ENCODE measurements at places on chromosomes 6 and 20.
A peak's percentile ranks its signal among the peaks of the same experiment; 100 is the strongest.

DNA sequence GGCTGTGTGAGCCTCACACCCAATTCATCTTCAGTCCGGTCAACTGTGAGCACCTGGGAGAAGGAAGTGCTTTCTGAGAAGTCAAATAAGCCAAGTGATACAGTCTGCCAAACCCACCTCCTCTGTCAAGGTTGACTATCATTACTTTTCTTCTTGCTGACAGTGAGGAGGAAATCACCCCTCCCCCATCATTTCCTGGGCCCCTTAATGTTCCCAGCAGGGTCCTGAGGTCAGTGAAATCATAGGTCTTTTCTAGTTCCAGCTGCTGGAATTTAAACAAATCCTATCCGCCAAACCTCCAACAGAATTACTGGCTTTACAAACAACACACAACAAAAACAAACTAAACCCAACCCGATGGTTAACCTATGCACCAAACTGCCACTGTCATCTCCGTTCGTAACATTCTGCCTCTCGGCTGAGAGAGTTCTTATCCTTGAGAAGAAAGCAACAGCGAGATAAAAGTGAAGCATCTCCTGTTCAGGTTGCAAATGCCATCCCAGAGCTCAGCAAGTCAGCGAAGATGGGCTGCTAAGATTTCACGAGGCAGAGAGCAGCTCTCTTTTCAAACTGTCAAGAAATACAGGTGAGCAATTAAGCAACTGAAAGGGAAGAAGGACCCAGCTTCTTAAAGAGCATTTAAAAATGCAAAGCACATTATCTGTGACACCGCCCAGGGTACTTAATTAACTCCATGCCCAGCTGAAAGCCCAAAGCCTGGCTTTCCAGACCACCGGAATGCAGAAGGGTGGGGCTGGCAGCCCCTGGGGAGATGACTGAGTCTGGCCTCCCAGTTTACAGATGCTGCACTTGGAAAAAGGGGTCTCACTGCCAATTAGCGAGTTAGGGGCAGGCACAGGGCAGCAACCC lies 24.7 kb downstream of the GFOD1 start:
- no peak for DNase-seq

- DNase-seq = peak; percentile 21
Measured at GRCh38 chr20:6828794-6829423, 61.4 kb downstream of the BMP2 start.

- DNase-seq = no peak
Measured at GRCh38 chr20:7137395-7138151, 370.1 kb downstream of the BMP2 start.

- DNase-seq = no peak
Measured at GRCh38 chr6:11018225-11018624, 25.9 kb downstream of the ELOVL2 start.

- DNase-seq = no peak
Measured at GRCh38 chr20:37954626-37955025, 51.7 kb downstream of the VSTM2L start.

DNA sequence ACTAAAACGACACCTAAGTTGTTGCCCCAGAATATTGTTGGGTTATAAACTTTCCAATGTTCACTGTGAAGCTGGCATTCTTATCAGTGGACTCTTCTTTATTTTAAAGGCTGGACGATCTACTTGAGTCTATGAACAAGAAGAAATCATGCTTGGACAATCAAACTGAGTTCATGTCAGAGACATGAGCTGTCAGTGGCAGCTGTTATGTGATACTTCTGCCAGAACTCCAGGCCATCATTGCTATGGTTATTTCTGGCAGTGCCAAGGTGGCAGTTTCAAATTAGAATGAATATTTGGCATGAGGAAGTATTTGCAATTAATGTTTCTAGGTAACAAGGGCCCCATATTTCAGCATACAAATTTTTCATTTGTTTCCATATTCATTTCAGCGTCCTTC lies 417.3 kb downstream of the LMBRD1 start:
- no peak for DNase-seq

- DNase-seq = no peak
Measured at GRCh38 chr6:5464099-5464885, 203.0 kb downstream of the FARS2 start.

GRCh38 chr6:7273709-7274108 lies 39.3 kb downstream of the SSR1 start:
- no peak for DNase-seq

DNA sequence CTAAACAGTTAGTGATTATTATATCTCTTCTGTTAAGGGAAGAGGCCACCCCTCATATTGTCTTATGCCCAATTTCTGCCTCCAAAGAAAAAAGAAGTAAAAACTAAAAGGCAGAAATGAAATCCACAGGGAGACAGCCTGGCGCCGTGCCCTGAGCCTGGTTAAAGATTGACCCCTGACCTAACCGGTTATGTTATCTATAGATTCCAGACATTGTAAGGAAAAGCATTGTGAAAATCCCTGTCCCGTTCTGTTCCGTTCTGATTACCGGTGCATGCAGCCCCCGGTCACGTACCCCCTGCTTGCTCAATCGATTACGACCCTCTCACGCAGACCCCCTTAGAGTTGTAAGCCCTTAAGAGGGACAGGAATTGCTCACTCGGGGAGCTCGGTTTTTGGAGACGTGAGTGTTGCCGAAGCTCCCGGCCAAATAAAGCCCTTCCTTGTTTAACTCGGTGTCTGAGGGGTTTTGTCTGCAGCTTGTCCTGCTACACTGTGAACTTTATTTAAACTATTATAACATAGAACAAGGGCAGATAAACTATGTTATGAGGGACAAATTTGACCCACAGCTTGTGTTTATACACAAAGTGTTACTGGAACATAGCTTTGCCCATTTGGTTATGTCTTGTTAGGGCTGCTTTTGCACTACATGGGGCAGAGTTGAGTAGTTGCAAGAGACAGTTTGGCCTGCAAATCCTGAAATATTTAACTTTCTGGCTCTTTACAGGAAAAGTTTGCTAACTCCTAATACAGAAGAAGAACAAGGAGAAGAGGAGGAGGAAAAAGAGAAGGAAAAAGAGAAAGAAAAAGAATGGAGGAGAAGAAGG lies 49.6 kb downstream of the CD24 start:
- DNase-seq = no peak

GRCh38 chr6:16058929-16059345 lies 69.9 kb upstream of the MYLIP start:
- no peak for DNase-seq

DNA sequence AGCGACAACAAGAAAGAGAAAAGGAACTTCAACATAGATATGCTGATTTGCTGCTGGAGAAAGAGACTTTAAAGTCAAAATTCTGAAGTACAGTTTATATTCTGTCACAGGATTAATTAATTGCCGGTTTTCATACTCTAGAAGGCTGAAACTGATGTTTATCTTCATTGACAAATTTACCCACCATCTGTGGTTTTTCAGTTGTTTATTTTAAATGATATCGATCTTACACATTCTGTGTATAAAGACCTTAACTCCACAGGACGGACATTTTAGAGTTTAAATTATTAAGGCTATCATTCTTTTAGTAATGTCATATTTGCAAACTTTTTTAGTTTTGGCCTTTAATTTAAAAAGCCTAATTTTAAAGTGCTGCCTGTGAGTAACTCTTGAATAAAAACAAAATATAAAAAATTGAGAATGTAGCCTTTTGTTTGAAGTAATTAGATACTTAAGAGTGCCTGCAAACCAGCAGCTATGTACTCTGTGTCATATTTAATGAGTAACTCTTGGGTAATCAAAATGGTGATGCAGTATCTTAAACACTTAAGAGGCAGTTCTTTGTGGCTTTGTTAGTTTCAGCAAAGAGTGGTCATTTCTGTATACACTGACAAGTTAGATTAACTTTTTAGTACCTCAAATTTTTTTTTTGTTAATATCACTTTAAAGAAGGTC lies 59.3 kb downstream of the CDC5L start:
- peak; percentile 44 for DNase-seq

DNA sequence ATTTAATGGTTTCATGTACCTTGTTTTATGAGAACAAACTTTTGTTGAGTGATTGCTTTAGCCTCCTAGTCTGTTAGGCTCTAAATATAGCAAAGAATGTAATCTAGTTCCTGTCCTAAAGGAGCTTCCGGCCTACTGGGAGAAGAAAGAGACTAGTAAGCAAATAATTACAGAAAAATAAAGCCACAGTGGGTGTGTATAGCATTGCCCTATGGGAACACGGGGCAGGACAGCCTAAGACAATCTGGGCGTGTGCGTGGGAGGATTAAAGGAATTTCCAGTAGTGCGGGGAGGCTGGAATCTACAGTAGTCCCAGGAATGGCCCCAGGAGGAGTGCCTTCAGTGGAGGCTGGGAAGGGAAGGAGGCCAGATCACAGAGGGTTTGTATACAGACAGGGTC lies 98.1 kb upstream of the AKAP12 start:
- no peak for DNase-seq

- DNase-seq = no peak
Measured at GRCh38 chr6:166768761-166769160, 141.7 kb upstream of the RPS6KA2 start.

- no peak for DNase-seq
Measured at GRCh38 chr6:90119618-90120017, 177.0 kb downstream of the BACH2 start.

DNA sequence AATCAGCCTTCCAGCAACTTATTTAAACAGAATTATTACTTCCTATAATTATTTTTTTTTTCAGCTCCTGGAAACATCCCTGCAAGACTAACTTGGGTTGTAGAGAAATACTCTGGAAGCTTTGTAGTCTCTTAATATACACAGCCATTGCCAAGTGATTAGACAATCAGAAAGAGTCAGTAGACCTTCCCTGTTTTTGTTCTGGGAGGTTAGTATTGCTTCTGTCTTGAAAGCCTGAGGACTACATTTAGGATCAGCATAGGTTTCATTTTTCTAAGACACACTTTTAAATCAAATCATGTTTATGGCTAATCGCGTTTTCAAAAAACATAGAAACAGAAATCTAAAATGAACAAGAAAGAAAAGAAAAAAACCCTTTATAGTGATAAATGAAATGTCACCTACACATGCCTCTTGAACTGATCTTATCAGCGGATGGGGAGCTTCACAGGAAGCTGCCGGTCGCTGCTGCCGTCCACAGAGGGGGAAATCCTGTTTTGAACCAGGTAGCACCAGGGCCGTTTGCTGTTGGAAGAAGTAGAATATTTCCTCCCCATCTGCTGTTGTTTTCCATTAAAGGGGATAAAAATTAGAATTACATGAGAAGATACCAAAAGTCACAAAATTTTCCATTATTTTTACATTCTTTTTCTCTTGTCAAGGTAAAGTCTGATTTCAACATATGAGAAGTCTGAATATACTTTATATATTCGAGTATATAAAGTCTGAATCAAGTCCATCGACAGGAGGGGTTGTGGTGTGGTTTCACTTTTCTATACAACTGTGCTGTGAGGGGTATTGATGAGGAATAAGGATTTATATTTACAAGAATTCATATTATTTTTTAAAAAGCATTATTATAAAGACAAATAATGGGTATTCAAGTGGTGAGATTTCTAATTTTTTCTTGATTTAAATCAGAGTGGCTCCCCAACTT lies 94.6 kb downstream of the ARMC2 start:
- no peak for DNase-seq

- DNase-seq = peak; percentile 79
Measured at GRCh38 chr6:85865420-85866369, 223.0 kb upstream of the SYNCRIP start.

- peak; percentile 7 for DNase-seq
Measured at GRCh38 chr6:112372226-112372806, 25.2 kb downstream of the RFPL4B start.

- DNase-seq = no peak
Measured at GRCh38 chr6:127496471-127496870, 22.7 kb downstream of the MTCL3 start.

- DNase-seq = no peak
Measured at GRCh38 chr6:139522511-139523220, 148.2 kb upstream of the CITED2 start.

DNA sequence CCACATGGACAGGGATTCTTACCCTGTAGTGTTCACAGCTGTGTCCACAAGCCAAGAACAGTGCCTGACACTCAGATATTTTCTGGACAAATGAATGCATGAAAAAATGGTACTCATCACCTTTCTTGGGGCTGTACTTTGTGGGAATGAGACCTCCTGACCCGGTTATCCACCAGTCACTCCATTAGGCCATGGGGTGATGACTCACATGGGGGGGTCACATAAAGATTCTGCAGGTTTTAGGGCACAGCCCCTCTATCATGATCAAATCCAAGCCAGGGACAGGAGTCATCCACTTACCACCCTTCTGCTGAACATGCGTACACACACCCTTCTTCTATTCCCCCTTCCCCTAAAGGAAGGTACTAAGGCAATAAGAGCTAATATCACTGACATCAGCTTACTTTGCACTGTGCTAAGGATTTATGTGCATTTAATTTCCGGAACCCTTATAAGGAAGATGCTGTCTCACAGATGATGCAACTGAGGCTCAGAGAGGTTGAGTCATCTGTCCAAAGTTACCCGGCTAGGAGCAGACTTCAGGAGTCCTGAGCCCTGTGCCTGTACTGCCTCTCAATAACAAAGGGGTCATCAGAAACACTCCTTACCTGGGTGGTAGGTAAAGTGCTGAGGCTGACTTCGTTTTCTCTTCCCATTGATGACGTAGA lies 107.8 kb downstream of the NFATC2 start:
- DNase-seq = peak; percentile 79

DNA sequence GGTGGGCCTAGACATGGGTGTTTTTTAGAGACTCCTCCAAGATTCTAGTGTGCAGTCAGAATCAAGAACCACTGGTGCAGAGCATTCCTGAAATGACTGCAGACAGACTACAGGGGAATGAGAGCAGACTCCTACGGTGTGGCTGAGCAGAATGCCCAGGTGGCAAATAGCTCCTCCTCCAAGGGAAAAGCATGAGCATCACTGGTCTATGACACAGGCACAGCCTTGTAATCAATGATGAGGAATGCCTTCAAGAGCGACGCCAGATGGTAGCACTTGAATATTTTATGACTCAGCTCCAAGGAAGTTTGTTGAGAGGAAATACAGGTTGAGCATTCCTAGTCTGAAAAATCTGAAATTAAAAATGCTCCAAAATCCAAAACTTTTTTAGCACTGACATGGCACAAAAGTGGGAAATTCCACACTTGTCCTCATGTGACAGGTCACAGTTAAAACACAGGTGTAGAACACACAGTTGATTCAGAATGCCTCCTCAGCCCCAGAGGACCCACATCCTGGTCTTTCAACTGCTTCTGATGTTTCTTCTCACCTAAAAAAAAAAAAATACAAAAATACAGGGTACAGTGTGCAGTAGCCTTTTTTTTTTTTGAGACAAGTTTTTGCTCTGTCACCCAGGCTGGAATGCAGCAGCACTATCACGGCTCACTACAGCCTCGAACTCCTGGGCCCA lies 10.6 kb upstream of the FAM8A1 start:
- DNase-seq = peak; percentile 72

DNA sequence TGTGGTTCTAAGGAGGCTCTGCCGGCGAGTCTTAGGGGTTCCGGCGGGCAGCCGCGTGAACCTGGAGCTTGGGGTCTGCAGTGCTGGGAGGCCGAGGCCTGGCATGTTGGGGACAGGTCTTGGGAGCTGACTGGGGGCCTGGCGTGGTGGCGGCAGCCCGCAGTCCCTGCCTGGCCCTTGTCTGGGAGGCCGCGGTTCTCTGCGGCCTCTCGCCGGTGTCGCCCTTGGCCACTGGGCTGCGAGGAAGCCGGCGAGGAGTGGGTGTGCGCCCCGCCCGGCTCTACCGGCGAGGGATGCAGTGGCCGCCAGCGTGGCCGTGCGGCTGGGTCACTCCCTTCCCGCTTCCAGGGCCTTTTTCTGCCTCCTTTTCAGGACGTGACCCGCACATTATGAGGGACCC lies 36.3 kb downstream of the IGF2R start:
- DNase-seq = no peak

- peak; percentile 51 for DNase-seq
Measured at GRCh38 chr6:125780540-125781313, 10.0 kb upstream of the NCOA7 start.

- DNase-seq = no peak
Measured at GRCh38 chr6:125307964-125308615, 6.3 kb upstream of the HDDC2 start.

GRCh38 chr20:14959506-14960475 lies 622.4 kb upstream of the FLRT3 start:
- no peak for DNase-seq

Measured in RCC 7860 (cell line).